Stimulated activated CD8-positive, alpha-beta memory T cell treated with anti-CD3 and anti-CD28 coated beads, Interleukin-15, amount 100 ng/mL, for 1 hour (primary cell): ENCODE measurements at places on chromosomes 12 and 14.

DNA sequence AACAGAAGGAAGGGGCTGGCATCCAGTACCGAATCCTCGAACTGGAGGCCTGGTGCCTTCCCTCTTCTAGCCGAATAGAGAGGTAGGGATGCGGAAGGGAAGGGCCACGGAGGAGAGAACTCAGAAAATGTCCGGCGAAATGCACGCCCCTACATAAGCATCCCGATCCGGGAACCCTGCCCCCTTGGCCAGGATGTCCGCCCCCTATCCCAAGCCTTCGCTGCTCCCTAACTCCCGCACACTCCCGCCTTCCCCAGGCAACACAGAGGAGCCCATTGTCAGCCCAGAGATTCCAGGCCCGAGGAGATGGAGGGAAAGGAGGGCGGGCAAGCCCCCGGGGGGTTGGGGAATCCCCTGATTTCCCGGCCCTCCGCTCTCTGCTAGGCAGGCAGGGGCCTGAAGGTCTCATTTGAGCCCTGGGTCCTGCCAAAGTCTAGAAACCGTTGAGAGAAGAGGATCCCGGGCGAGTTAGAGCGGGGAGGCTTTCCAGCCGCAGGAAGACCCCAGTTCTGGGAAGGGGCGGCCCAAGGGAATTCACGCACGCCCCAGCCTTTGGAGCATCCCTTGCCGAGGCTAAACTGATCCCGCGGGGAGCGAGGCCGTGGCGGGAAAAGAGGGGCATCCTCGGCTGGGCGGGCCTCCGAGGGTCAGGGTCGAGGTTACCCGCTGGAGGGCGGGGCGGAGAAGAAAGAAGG is 569 bp upstream of the ARHGEF40 start:
- no peak for DNase-seq

- DNase-seq = no peak
Measured at GRCh38 chr12:2145433-2145998, 92.7 kb downstream of the CACNA1C start.

GRCh38 chr12:68957273-68957672 is 24.3 kb upstream of the CPM start:
- DNase-seq = no peak

- no peak for DNase-seq
Measured at GRCh38 chr12:12171991-12172511, 94.8 kb downstream of the LRP6 start.

GRCh38 chr12:64701283-64701682 is 57.9 kb downstream of the GNS start:
- no peak for DNase-seq

- DNase-seq = no peak
Measured at GRCh38 chr12:111034083-111034885, 113.9 kb upstream of the MYL2 start.

- no peak for DNase-seq
Measured at GRCh38 chr12:123288751-123289346, 17.2 kb upstream of the CDK2AP1 start.

- DNase-seq = no peak
Measured at GRCh38 chr12:80175307-80175930, 76.1 kb downstream of the OTOGL start.

DNA sequence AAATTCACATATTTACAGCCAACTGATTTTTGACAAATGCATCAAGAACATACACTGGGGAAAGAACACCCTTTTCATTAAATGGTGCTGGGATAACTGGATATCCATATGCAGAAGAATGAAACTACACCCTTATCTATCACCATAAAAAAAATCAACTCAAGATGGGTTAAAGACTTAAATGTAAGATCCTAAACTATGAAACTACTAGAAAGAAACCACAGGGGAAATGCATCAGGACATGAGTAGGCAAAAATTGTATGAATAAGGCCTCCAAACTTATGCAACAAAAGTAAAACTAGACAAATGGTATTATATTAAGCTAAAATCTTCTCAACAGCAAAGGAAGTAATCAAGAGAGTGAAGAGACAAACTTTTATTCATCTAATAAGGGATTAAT is 242.6 kb downstream of the CPNE8 start:
- DNase-seq = no peak

DNA sequence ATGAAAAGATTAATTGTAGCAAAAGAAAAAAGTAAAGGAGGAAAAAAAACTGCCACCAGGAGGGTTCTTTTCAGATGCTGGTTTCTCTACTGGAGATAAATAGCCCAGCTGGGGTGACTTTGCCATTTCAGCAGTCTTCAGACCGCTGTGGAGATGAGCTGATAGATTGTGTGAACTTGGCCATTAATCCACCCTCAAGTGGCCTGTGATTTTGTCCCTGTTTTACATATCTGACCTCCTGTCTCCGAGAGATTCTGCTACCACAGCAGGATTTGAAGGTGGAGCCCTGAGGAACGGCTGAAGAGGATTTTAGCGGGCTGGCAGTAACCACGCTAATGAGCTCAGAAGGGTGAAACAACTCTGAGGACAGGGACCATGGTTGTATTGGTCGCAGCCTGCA is 72.7 kb downstream of the WSCD2 start:
- no peak for DNase-seq

DNA sequence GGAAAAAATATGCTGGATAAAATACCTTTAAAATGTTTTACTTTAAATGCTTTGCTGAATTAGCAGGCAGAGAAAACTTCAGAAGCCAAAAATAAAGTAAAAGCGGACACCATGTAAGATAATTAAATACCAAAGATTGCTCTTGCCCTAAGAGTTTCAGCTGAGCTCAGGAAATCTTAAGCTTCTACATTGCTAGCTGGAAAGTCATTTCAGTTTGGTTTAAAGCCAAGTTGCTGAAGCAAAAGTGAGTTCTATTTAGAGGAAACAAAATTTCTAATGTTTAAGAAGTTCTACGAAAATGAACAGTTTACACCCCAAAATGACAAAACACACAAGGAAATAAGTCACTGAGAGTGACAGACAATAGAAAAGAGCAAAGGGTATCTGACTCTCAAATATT is 310.0 kb downstream of the ADAMTS20 start:
- DNase-seq = no peak

DNA sequence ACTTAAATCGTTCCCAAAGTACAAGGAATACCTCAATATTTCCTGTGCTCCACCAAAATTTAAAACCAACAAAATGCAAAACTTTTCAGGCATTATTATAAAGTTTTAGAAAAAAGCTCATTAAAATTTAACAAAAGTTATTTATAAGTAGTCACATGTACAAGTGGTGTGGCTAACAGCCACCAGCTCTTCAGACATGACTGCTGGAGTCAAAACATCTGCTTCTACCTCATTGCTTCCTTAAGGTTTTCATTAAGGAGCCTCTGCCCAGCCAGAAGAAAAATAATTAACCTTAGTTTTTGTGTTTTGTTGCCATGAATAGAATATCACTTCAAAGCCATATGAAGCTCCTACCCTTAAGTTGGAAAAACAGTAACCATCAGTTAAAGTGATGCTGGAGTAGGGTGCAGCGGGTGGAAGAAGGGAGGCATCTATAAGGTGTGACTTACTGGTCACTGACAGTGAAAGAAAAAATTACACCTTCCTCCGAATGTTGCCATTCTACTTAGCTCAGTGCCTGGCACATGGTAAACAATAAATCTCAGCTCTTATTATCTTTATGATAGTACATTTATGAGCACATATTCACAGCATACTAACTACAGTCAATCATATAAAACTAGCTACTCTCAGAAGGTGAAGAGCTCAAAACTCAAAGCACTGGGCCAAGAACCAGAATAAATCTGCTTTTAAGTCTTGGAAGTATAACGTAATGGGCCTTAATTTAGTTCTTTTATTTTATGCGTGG is 57.7 kb downstream of the GALC start:
- no peak for DNase-seq

DNA sequence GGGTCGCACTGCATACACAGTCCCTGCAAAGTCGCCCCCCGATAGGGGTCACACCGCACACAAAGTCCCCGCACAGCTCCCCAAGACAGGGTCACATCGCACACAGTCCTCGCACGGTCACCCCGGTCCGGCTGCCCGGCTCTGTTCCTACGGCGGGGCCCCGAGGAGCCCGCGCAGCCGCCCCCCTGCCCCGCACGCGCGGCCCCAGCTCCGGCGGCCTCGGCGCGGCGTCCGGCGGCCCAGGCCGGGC is 300 bp downstream of the SSH1 start:
- DNase-seq = no peak

GRCh38 chr12:96471368-96472050 is 17.9 kb upstream of the CFAP54 start:
- no peak for DNase-seq

DNA sequence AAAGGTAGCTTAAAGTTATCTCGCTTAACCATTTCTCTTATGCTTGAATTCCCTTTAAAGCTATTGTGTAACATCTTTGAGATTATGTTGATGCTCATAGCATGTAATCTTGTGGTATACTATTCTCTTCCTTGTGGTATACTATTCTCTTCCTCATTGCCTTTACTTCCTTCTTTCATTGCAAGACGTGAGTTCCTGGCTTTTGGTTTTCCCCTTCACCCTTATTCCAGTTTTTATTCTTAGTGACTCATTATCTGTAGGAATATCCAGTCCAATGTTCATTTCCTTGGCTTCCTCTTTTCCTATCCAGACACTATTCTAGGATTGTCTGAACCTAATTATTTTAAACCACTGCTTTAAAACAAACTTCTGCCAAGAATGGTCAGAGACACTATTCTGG is 564.0 kb downstream of the CCER1 start:
- no peak for DNase-seq

GRCh38 chr12:127640181-127640886 is 626.6 kb upstream of the TMEM132C start:
- no peak for DNase-seq

GRCh38 chr12:16913832-16914490 is 308.0 kb upstream of the LMO3 start:
- DNase-seq = no peak

DNA sequence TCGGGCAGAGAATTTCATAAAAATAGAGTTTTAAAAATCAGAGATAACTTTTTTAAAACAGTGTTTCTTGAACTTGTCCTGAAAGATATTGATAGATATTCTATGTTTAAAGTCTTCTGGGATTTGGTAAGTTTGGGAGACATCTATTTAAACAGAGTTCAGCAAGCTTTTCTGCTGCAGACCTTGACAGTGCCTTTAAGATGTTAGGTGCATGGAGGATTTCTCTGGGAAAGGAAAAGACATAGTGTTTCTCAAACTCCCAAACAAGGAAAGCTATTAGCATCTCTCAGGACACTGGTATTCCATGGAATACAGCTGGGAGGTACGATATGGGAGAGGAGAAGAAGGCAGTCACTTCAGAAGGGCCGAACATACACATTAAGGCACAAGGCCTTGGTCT is 97.8 kb downstream of the RBM19 start:
- DNase-seq = no peak

GRCh38 chr12:28130625-28131598 is 59.3 kb upstream of the CCDC91 start:
- DNase-seq = no peak

DNA sequence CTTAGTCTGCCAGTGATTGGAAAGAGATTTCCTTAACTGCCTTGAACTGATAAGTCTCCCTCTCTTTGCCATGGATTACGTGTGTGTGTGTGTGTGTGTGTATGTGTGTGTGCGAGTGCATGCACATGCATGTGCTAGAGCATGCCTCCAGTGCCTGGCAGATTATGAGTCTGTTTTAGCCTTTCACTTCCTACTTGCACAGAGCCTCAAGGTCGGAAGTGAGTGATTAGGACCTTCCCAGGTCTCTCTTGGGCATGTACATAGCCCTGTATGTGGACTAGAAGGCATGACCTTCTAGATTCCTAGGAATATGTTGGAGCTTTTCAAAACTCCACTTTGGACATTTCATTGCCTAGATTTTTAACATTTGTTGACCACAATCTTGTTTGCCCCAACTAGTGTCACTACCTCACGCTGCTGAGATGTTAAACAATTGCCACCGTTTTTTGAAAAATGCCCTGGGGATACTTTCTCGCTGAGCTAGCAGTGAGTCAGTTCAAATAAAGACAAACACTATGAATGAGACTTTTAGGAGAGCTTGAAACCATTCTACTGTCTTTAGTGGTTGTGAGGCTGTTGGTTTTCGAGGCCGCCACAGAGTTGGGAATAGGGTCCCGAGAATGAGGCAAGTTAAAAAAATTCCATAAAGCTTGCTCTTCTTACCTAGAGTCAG is 28.2 kb downstream of the KIAA0586 start:
- no peak for DNase-seq

GRCh38 chr12:42609605-42610004 is 20.1 kb upstream of the PRICKLE1 start:
- no peak for DNase-seq

DNA sequence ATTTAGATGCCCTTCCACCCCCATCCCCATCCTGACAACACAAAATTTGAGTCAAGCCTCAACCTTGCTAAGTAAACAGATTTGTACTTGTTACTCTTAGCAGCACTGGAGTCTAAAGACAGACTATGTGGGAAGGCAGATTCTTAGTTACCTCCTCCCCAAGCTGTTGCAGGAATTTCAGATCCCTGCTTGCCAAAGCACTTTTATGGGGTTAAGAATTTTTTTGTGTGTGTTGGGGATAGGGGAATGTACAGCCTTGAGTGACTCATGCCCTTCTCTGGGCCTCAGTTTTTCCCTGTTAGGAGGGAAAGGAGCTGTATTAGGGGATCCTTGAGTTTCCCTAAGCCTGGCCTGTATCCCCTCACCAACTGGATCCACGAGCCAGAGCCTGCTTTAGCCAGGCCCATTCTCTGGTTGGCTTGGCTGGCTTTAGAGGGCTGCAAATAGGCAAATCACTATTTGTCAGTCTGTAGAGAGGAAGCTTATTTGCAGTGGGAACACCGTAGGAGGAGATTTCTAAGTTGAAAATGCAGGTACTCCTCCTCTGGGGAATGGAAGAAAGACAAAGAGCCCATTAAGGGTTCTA is 27.7 kb upstream of the RNU6-8 start:
- DNase-seq = no peak

DNA sequence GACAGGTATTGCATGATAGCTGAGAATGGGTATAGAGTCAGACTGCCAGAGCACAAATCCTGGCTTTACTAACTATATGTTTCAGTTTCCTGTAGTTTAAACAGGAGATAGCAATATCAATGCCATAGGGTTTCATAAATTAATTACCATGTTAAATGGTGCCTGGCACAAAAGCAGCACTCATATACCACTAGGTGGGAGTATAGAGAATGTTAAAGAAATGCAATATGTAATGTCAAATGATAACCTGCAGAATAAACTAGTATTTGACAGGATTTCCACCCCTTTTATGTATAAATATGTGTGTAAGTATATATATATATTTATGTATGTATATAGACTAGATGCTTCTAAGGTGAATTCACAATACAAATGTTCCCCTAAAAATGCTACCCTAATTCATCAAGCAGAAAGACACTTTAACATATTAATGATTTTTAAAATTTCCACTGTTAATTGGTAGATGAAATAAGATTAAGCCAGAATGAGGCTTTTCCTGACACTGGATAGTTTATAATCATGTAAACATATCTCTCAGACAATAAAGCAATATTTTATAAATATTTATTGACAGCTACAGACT is 8.6 kb downstream of the WDR89 start:
- no peak for DNase-seq

GRCh38 chr12:124616394-124617221 is 49.2 kb upstream of the NCOR2 start:
- DNase-seq = no peak

DNA sequence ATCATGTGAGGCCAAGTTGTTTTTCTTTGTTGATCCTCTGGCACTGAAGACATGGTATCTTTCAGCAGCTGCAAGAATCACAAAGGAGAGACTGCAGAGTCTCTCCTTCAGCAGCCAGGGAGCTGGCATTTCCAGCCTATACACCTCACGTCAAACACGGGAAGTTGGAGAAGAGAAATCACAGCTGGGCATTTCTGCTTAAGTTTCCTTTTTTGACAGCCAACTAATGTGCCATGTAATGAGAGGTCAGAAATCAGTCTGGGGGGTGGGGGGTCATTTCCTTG is 28.3 kb downstream of the PHLDA1 start:
- no peak for DNase-seq
